ENCODE measurements at places on chromosomes 1 and 21.

DNA sequence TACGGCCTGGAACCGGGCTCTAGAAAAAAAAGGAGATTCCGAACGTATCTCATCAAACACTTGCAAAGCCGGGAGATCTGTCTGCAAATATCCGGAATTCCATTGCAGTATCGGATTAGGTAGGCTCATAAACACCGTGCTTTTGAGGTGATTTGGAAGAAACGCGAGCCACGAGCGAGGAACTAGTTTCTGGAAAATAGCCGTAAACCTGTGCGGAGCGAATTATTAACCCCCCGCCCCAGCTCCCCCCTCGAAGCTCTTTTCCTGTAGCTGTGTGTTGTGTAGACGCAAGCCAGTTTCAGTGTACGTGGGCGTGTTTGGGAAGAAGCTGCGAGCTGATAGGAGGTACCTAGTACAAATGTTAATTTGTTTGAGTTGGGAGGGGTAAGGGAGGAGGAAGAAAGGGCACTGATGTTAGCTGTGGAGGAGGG lies 1.1 kb downstream of the RALGPS2 start:
- peak; percentile 74 for DNase-seq

- DNase-seq = no peak
Observed at GRCh38 chr1:66575739-66576138, 41.8 kb downstream of the SGIP1 start.

GRCh38 chr1:47675721-47676120 lies 237.9 kb downstream of the FOXD2 start:
- DNase-seq = no peak

DNA sequence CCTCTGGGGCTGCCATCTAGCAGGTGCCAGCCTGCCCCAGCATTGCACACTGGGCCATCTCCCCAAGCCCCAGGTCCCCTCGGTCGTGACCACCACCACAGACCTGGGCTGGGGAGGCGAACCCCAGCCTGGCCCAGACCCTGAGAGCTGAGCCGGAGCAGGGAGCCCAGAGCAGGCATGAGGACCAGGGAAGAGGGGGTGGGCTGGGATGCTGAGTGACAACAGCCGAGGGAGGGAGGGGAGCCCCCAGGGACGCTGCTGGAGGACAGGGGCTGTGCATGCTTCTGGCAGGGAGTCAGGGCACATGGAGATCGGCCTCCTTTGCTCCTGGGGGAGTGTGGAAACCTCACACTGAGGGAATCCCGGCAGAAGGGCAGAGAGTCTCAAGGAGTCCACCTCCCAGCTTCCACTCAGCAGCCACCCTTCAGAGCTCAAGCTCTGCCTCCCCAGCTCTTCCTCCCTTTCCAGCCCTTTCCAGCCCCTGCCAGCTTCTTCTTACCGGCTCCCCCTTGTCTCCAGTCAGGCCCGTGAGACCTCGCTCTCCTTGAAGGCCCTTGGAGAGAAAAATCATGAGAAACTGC lies 23.7 kb upstream of the PEF1 start:
- no peak for DNase-seq

GRCh38 chr1:158836038-158836437 lies 4.9 kb downstream of the MNDA start:
- DNase-seq = no peak

GRCh38 chr1:44539991-44540730 lies 134.1 kb downstream of the TMEM53 start:
- DNase-seq = no peak

GRCh38 chr1:169889871-169890270 lies 3.8 kb downstream of the SCYL3 start:
- no peak for DNase-seq

GRCh38 chr1:244269169-244269568 lies 182.5 kb downstream of the ADSS2 start:
- no peak for DNase-seq

GRCh38 chr1:54107131-54107530 lies 45.7 kb downstream of the CDCP2 start:
- no peak for DNase-seq

- DNase-seq = no peak
Observed at GRCh38 chr1:44407430-44408211, 2.6 kb downstream of the RNF220 start.

DNA sequence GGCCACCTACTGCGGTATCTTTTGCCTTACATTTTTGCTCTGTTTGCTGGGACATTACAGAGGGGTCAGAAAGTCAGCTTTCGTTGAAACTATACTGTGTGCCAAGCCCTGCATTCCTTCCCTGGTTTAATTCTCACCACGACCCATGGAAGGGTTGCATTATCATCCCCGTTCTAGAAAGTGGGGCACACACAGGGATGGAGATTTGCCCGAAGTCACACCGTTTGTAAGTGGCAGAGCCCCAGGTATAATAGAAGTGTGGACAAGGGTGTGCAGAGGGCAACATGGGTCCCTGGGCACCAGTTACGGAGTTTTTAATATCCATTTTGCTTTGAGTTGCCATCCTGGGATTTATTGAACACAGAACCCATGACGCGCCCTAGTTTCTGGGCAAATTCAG lies 11.8 kb downstream of the DMRTB1 start:
- DNase-seq = no peak

- no peak for DNase-seq
Observed at GRCh38 chr1:199182186-199182843, 543.5 kb downstream of the PTPRC start.

DNA sequence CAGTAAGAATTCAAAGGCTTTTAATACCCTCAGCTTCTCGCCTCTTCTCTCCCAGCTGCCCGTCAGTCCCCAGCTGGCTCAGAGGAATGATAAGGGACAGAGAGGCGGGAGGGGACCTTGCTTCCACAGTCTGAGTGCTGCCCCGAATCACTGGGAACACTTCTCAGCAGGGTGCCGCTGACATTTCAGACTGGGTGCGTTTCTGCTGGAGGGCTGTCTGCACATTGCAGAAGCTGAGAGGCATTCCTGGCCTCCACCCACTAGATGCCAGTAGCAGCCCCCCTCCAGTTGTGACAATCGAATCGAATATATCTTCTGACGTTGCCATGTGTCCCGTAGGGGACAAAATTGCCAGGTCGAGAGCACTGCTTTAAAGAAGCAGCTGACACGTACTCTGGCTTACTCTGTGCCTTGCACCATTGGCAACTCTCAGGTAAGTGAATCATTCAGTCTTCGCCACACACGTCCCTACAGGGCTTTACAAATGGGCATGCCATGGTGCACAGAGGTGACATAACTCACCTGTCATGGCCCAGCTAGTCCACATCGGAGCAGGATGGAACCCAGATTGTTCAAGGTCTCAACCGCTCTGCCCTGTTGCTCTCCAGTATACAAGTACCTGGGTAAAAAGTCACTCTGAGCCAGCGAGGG lies 23.9 kb downstream of the CTNNBIP1 start:
- no peak for DNase-seq

DNA sequence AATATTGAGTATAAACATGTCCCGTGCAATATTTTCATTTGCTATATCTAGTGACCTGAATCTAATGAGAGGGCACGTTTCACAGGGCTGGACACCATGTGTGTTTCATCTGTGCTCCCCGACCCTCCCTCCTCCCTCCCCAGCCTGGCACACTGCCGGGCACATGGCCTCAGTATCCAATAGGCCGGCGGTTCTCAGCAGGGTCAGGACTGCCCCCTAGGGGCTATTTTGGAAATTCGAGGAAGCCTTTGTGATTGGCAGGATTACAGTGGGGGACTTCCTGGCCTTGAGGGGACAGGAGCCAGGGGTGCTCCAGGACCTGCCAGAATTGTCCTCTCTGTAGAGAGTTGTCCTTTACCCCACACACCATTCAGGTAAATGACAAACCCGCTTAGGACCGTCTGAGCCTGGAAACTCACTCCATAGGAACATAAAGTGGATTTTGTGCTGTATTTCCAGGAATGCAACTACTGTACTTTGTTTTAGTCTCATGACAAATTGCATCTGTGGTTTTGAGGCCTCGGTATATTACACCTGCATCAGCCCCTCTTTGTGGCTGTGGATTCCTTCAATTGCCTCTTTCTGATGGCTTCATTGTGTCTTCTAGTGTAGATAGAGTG lies 109.5 kb upstream of the SIM2 start:
- peak; percentile 66 for DNase-seq

- DNase-seq = no peak
Observed at GRCh38 chr1:40337443-40337842, 20.4 kb upstream of the COL9A2 start.

GRCh38 chr1:44531785-44532566 lies 126.9 kb downstream of the RNF220 start:
- DNase-seq = no peak

GRCh38 chr1:65163201-65163805 lies 15.3 kb downstream of the AK4 start:
- DNase-seq = no peak

DNA sequence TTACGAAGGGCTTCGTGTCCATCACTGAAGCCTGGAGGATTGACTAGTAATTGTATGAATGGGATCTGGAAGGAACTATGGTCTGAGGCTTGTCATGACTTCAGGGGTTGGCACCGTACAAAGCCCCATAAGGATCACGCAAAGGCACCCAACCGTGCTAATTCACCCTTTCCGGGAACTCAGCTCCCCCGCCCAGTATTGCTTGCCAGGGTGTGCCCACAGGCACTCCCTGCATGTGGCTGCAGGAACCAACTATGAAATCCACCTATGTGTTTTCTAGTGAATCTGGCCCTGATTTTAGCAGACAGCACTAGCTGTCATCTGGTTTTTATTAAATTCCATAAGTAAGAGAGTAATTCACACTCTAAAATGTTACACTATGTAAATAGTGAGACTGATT lies 139.2 kb downstream of the TM2D1 start:
- DNase-seq = no peak

DNA sequence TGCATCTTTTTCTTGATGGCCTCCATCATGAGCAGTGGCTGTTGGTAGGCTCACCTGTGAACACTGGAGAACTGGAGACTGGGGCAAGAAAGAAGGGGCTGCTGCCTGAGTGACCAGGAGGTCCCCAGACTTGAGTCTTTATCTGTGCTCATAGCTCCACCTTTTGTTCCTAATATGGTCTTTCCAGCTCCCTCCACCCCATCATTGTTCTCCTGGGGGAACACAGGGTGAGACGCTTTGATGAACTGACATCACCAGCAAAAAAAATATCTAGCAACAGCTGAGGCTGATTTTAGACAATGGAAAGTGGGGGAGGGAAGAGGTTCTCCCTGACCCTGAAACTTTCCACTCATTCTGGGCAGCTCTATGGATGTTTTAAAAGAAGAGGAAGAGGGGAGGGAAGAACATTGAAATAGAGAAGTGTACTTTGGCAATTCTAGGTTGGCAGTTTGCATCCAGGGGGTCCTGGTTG lies at the start of gene TPM3:
TSS of gene TPM3 (minus strand) at position 111 of the 472 bp plus-strand sequence. CDS start at position 29, 82 bp downstream.
- DNase-seq = no peak

- DNase-seq = no peak
Observed at GRCh38 chr1:24125456-24125855, 13.5 kb upstream of the MYOM3 start.

GRCh38 chr21:26833460-26833939 lies 11.7 kb downstream of the ADAMTS1 start:
- no peak for DNase-seq

- DNase-seq = peak; percentile 1
Observed at GRCh38 chr1:248914796-248915381, 8.9 kb downstream of the PGBD2 start.

- DNase-seq = no peak
Observed at GRCh38 chr1:83764209-83764608, 234.7 kb downstream of the TTLL7 start.

DNA sequence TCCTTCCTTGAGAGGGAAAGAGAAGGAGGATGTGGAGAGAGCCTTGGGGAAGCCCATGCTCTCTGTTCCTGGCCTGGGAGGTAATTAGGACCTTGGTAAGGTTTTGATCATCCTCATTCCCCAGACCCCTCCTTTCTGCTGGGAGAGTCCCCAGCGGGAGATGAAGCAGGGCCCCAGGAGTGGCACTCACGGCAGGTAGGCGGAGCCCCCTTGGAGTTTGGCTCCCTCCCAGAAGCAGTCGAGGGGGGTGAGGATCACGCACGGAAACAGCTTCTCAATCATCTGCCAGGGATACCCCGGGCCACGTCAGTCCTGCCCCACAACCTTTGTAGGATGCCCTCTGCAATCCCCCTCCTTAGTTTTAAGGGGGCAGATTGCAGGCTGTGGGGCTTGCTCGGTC lies 11.5 kb downstream of the PTCH2 start:
- no peak for DNase-seq

DNA sequence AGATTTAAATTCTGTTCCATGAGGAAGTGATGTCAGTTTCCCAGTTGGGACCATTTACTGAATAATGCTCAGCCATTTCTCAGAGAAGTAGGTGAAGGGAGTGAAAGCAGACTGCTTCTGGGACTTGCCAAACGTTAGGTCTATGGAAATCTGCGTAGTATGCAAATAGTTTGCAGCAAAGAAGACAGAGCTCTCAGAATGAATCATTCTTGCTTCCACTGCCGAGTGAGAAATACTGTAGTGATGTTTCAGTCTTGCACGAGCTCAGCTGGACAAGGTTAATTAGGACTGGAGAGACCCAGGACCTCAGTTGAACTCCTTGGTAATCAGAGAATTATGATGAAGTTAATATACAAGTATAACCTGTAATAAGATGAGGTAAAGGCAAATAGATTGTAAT lies 317.7 kb upstream of the DAB1 start:
- DNase-seq = no peak

DNA sequence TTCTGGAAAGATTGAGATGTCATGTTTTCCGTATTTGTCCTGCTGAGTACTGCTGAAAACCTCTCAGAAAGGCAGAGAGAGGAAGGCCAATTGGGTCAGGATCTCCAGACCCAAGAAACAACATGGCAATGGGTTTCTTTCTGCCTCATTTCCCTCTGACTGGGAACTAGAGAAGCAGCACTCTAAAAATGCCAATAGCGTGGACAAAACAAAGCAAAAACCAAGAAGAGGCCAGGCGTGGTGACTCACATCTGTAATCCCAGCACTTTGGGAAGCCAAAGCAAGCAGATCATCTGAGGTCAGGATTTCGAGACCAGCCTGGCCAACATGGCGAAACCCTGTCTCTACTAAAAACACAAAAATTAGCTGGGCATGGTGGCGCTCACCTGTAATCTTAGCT lies 18.3 kb downstream of the TNFRSF9 start:
- no peak for DNase-seq

DNA sequence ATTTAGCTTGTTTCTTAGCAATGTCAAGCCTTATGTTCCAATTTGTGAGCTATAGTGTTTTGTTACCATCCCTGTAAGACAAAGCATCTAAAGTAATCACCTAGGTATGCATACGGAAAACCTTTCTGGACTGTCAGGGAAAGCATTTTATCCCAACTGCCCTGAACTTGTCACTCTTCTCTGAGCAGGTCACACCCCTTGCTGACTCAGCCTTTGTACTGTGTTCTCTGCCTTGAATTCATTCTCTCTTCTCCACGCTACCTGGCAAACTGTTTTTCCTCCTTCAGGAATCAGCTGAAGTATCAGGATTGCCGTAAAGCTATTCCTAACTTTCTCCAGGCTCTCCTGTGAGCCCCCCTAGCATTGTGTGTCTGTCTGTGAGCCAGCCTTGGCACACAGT lies 54.2 kb downstream of the PBX1 start:
- no peak for DNase-seq

All from RPMI8226 (cell line).